ENCODE measurements at places on chromosomes 16 and 17.

- no peak for DNase-seq
Observed at GRCh38 chr17:42378959-42379594, 9.2 kb downstream of the STAT3 start.

DNA sequence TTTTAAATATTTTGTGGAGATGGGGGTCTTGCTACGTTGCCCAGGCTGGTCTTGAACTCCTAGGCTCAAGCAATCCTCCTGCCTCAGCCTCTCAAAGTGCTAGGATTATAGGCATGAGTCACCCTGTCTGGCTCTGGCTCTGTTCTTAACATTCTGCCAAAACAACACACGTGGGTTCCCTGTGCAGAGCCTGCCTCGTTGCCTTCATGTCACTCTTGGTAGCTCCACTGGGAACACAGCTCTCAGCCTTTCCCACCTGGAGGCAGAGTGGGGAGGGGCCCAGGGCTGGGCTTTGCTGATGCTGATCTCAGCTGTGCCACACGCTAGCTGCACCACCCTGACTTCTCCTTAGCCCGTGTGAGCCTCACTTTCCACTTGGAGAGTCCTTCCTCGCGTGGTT lies 19.3 kb downstream of the CRISPLD2 start:
- DNase-seq: no peak

DNA sequence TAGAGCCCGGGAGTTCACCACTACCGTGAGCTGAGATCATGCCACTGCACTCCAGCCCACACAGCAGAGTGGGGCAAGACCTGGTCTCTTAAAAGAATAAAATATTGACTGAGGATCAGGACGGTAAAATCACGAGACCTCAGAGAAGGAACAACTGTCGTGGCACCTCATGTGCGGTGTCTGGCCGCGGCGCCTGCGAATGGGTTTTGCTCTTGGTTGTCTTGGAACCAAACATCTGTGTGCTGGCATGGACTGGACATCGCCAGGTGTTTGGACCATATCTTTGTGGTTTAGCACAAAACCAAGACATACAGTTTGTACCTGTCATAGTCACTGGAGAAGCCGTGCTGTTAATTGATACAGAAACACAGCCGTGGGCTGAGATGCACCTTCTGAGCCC lies 212.9 kb upstream of the CHMP6 start:
- no peak for DNase-seq

DNA sequence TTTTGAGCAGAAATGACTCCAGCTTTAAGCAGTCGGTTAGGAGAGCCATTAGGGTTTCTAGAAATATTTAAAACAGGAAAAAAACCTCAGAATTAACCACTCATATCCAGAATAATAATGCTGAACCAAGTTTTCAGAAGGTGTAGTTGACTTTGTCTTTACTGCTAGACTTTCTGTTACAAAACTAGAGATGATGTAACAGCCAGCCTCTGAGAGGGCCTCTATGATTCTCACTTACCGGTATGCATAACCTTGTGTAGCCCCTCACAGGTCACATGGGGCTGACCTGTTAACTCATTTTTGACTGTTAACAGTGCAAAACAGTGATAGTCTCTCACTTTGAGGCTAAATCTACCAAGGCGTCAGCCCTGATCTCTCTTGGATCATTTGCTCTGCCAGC lies 74.3 kb downstream of the TEX14 start:
- no peak for DNase-seq

Measured in activated gamma-delta T cell treated with anti-CD3 and anti-CD28 coated beads, Interleukin-2, amount 50 U/mL, for 16 hours (primary cell).